Kidney epithelial cell (primary cell): ENCODE measurements at places on chromosomes 2 and 18.

- DNase-seq: no peak
Measured at GRCh38 chr18:70522183-70522680, 233.4 kb downstream of the SOCS6 start.

- no peak for DNase-seq
Measured at GRCh38 chr18:63067939-63068338, 251.6 kb downstream of the BCL2 start.

- no peak for DNase-seq
Measured at GRCh38 chr2:239289545-239289944, 111.3 kb downstream of the HDAC4 start.

DNA sequence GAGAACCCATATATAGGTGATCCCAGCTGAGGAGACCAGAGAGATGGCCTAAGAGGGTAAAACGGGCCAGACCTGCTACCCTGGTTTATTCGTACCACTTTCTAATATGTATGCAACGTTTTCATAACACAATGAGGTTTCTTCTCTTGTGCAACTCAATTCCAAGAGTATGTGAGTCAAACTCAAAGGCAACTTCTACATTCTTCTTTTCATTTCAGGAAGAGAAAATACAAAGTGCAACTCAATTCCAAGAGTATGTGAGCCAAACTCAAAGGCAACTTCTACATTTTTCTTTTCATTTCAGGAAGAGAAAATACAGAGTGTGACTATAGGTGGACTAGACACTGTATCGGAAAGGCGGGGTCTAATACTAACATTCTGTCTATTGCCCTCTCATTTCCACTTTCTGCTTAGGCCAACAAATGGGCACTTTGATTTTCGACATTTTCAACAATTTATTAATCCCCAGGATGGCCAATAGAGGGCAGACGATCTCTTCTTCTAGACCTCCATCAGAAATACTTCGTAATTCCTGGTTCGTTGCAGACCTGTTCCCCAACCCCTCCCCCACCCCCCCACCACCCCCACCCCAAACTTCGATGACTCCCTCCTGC, 3.7 kb upstream of the CRIM1 start:
- no peak for DNase-seq

DNA sequence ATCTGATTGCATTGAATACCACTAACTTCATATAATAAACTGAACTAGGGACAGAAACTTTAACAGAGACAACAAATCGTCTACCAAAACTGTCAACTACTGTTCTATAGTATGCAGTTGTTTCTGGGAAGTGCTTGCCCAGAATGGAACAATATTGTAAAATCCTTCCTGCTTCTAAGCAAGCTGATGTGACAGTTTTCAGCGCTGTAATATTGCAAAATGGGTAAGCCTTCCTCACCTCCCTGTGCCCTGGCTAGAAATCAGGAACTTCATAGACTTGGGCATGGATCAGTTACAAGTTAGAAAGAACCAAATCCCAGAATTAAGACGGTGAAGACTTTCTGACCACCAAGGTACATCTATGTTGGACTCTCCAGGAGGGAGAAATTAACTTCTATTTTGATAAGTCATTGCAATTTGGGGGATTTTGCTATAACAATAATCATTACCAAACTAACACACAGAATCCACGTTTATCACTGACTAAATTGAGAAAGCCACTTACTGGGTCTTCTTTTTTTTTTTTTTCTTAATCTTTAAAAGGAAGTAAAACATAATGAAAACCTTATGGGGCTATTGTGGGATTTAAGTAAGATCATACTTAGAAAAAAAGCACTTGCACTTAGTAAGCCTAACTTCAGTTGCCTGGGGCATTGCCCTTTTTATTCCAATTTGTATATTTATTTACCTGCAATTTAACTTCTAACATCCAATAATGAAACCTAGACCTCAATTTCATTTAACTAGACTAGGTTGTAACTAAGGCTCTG, 261.5 kb downstream of the TRIB2 start:
- DNase-seq: no peak

GRCh38 chr2:191048073-191048472, 34.1 kb upstream of the STAT1 start:
- DNase-seq: no peak

- DNase-seq: peak; percentile 96
Measured at GRCh38 chr2:44291281-44292248, 16.3 kb downstream of the SLC3A1 start.

- DNase-seq: no peak
Measured at GRCh38 chr2:203600286-203600685, 65.2 kb upstream of the RAPH1 start.

GRCh38 chr2:48943436-48943835, 187.9 kb upstream of the LHCGR start:
- DNase-seq: no peak

GRCh38 chr2:54384301-54385203, 71.6 kb upstream of the SPTBN1 start:
- no peak for DNase-seq

DNA sequence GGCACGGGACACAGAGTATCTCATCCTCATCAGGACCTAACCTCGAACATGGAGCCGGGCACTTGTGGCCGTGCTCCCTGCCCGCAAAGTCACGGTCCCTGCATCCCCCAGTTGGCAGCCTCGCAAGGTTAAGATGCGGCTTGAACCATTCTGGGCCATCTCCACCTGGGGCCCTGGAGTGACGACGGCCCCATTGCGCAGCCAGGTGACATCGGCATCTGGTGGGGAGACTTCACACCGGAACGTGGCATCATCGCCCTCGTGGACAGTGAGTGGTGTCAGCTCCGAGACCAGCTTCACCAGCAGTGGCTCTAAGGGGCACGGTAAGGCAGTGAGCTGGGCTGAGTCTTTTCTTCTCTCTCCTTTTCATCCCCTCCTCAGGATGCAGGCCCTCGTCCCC, 12.6 kb downstream of the TMEM198 start:
- no peak for DNase-seq

- no peak for DNase-seq
Measured at GRCh38 chr2:74206180-74206688, 7.8 kb downstream of the MTHFD2 start.

DNA sequence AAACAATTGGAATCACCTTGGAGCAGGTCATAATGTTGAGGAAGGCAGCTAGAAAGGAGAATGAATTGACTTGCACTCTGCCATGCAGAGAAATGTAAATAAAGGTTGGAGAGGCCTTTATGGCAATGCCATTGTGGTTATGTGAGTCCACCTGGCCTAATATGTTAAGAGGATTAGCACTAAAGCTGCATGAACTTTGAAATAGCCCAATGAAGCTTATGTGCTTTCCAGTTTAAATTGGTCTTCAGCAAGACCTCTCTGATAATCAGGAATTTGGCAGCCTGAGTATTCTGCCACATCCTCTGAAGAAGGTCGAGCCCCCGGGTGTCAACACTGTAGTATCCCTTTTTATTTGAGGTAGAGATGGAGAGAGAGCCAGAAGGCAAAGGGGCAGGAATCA, 464.9 kb downstream of the CDH2 start:
- DNase-seq: no peak

DNA sequence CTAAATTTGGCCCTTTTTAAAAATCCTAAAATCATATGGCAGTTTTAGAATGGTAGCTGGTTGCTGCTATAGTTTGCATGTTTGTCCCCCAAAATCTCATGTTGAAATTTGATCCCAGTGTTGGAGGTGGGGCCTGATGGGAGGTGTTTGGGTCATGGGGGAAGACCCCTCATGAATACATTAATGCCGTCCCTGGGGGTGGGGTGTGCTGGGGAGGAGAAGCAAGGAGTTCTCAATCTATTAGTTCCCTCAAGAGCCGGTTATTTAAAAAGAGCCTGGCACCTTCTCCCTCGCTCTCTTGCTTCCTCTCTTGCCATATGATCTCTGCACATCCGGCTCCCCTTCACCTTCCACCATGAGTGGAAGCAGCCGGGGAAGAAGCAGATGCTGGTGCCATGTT, 20.8 kb downstream of the GPATCH11 start:
- no peak for DNase-seq

GRCh38 chr18:72460210-72460680, 83.9 kb downstream of the CBLN2 start:
- DNase-seq: peak; percentile 32

GRCh38 chr18:58402247-58402646, 226.6 kb downstream of the ALPK2 start:
- no peak for DNase-seq

DNA sequence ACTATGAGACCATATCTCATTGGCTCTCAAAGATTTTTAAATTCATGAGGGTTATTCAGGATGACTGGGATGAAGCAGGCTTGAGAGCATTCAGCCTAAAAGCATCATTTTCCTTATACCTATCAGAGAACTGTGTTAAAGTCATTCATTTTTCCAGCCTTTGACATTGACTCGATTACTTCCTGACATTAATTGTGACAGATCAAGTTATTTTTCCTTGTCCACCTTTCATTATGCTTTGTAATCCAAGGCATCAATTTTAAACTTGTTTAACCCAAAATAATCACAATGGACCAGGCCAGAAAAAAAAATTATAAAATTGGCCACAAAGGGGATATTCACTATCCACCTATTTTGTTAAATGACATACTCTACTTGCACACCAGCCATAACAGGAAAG, 1606.8 kb upstream of the PIK3C3 start:
- no peak for DNase-seq

DNA sequence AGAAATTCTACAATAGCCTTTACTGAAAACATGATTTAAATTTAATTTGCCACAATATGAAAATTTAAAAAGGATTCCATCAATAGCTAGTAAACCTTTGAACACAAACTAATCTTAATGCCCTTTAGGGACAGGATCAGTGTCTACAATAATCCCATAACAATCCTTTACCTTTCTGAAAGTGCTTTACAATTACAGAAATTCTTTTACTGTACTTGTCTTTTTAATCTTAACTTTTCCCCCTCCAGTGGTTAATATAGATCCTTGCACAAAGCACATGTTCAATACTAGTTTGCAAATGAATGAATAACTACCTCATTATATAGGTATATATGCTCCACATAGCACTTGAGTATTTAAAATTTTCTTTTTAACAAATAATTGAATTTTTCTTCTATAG, 122.6 kb downstream of the PLEKHA3 start:
- DNase-seq: no peak

GRCh38 chr2:26477126-26477910, 606 bp downstream of the OTOF start:
- DNase-seq: no peak

- no peak for DNase-seq
Measured at GRCh38 chr2:145558617-145559350, 1038.9 kb upstream of the ZEB2 start.

GRCh38 chr2:121001641-121002040, 266.0 kb downstream of the GLI2 start:
- no peak for DNase-seq

DNA sequence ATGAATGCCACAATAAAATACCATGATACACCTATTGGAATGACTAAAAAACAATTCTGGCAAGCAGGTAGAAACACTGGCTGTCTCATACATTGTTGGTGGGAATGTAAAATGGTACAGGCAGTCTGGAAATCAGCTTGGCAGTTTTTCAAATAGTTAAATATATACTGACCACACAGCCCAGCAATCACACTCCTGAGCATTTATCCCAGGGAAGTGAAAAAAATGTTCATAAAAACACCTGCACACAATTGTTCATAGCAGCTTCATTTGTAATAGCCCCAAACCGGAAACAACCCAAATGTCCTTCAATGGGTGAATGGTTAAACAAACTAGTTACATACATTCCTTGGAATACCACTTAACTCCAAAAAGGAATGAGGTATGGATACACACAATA, 137.2 kb downstream of the TFCP2L1 start:
- DNase-seq: peak; percentile 53

- no peak for DNase-seq
Measured at GRCh38 chr2:227115761-227116160, 48.2 kb downstream of the COL4A4 start.

DNA sequence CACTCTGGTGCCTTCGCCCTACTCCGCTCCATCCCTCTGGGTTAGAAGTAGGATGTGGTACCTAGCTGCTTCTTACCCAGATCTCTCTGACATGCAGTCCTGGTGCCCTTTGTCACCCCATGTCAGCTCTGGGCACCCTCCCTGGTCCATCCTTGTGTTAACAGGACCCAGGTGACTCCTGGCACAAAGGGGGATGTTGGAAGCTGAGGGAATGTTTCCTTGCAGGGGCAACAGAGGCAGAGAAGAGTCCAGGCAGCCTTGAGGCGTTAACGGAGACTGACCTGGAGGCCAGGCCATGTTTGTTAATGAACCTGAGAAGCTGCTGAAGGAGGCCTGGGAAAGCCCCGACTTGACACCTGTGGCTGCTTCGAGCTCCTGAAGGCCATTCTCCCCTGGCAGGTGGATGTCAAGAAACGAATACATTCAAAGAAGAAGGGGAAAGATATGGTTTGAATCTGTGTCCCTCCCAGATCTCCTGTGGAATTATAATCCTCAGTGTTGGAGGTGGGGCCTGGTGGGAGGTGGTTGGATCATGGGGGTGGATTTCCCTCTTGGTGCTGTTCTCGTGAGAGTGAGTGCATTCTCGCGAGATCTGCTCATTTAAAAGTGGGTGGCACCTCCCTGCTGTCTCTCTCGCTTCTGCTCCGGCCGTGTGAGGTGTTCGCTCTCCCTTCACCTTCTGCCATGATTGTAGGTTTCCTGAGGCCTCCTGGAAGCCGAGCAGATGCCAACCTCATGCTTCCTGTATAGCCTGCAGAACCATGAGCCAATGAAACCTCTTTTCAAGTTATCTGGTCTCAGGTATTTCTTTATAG, 31.4 kb downstream of the NPPC start:
- no peak for DNase-seq

DNA sequence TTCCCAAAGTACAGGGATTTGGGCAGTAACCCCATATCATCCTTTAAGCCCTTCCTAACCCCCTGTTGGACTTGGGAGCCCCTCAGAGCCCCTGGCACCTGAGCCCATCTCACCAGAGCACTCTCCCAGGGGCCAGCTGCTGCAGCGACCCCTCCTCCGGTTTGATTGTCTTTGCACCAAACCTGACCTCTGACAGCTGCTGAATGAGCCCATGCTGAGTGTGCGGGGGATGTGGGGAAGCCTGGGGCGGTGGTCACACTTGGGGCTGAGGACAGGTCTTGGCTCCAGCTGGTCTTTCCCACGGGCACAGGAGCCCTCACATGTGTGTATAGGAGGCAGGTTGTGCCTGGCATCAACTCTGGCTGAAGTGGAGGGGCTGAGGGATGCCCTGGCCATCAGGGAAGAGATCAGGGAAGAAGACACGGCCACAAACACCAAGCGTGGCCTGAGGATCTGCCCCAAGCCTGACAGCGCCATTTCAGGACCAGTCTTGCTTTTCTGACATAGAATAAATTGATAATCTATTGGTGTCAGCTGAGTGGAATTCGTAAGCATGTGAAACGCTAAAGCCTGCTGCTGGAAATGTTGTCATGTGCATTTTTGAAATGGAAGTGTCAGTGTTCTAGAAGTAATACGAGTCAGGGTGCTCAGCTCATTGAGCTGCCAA, 102.4 kb downstream of the ACKR3 start:
- no peak for DNase-seq

- DNase-seq: no peak
Measured at GRCh38 chr2:134413430-134413829, 159.6 kb downstream of the MGAT5 start.

DNA sequence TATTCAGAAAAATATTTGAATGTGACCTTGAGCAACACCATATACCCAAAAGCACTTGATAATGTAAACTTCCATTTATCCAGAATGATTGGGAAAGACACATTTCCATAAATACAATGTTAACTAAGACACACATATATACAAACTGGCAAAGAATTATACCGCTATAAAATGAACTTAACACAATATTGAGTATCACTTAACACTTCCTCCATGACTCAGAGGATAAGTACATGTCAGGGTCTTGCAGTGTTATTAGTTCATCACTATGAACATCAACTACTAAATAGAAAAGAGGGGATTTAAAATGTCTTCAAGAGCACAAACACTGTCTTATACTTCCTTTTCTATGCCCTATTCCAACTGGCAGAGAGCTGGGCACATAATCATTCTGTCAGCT, 18.6 kb downstream of the WDSUB1 start:
- no peak for DNase-seq
